ENCODE measurements at places on chromosomes 6 and 20.

- no peak for DNase-seq
Measured at GRCh38 chr6:7424967-7425807, 35.6 kb downstream of the RIOK1 start.

DNA sequence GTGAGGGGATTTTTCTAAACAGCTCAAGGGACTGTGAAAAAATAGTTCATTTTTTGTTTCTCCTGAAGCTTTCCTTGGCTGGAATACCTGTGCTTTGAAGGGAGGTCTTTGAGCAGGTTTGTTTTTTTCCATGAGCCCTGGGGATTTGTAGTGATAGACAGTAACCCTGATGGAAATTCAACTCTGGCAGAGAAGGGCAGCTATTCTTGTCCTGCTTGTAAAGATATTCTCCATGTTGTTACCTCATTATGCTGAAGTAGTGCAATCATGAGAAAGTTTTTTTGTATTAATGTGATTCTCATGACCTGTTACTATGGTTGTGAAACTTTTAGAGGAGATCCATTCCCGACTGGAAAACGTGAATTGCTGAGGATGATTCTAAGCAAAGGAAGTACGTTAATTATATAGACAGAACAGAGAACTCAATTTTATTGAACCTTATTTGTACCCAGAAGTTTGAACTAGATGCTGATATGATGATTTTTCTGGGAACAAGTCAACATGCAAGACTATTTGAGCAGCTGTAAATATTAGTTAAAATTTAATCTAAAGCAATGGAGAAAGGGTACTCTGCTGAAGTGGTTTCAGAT is 12.5 kb downstream of the UTRN start:
- DNase-seq, result no peak

DNA sequence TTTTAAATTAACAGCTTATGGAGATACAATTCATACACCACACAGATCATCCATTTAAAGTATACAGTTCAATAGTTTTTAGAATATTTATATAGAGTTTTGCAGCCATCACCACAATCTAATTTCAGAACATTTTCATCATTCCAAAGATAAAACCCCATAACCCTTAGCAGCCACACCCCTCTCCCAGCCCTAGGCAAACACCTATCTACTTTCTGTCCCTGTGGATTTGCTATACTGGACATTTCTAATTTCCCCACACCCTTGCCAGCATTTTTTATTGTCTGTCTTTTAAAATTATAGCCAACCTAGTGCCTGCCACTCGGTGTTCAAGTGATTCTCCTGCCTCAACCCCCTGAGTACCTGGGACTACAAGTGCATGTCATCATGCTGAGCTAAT is 23.0 kb upstream of the AKAP7 start:
- DNase-seq, result no peak

DNA sequence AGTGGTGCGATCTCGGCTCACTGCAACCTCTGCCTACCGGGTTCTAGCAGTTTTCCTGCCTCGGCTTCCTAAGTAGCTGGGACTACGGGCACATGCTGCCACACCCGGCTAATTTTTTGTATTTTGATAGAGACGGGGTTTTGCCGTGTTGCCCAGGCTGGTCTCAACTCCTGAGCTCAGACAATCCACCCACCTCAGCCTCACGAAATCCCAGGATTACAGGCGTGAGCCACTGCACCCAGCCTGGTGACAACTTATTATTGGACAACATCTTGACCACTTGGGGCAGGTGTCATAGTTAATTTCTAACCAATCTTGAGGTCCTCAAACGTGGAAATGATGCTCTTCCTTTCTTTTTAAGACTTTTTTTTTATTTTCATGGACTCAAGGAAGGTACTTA is 303.6 kb downstream of the CLIC5 start:
- DNase-seq, result no peak

DNA sequence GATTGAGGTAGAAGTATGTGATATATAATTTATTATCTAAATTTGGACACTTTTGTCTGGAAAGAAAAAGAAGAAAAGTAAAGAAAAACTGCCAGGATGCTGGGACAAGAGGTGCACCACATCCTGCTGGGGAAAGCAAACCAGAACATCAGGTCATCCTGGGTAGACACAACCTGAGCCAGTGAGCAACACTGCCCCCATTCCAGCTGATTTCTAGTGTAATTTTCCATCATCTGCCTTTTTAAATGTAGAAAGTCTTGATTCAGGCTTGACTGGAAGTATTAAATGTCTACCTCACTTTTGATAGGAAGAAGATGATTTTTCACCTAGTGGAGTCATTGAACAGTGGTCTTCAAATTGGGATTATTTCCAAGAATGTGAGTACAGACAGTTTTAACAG is 1164.5 kb upstream of the CITED2 start:
- DNase-seq, result no peak

- no peak for DNase-seq
Measured at GRCh38 chr6:1113916-1114540, 197.9 kb upstream of the FOXQ1 start.

DNA sequence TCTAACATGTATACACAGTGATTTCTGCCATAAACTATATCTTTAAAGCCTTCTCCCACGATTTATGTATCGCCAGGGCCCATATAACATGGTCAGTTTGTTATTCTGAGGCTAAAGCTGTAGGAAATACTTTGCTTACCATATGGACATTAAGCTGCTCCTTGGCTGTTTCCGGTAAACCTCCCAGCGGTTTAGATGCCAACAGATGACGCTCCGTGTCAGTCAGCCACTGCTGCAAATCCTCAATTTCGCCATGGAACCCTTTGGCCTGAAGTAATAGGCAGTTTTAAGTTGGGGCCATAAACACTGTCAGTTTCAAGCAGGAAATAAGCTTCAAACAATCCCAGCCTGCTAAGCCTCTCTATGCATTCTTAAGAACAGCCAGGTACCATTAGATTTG is 145.4 kb downstream of the DST start:
- DNase-seq, result no peak

GRCh38 chr6:2914318-2914660 is 11.2 kb upstream of the SERPINB9 start:
- no peak for DNase-seq

GRCh38 chr6:71392276-71392675 is 103.7 kb downstream of the OGFRL1 start:
- no peak for DNase-seq

GRCh38 chr6:107715550-107716321 is 108.4 kb downstream of the SCML4 start:
- no peak for DNase-seq

DNA sequence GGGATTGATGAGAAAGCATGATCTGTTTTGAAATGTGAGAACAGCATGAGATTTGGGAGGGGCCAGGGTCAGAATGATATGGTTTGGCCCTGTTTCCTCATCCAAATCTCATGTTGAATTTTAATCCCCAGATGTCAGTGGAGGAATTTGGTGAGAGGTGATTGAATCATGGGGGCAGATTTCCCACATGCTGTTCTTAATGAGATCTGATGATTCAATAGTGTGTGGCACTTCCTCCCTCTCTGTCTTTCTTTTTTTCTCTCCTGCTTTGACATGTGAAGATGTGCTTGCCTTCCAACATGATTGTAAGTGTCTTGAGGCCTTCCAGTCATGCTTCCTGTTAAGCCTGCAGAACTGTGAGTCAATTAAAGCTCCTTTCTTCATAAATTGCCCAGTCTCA is 1060.3 kb upstream of the CITED2 start:
- DNase-seq, result no peak

DNA sequence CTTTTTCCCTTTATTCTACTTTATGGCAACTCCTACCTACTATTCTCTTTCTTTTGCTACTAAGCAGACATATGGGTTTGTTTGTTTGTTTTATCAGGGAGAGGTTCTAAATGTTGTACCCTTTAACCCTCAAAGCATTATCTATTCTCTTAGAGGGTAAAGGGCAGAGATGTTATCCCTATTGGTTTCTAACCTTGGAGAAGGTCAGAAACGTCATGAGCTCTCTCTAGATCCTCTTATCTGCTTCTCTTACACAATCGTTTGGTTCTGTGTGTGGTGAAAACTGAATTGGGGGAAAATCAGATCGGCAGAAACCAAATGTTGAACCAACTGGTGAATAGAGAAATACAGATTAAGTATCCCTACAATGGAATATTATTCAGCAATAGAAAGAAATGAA is 6.4 kb upstream of the MPC1 start:
- no peak for DNase-seq

DNA sequence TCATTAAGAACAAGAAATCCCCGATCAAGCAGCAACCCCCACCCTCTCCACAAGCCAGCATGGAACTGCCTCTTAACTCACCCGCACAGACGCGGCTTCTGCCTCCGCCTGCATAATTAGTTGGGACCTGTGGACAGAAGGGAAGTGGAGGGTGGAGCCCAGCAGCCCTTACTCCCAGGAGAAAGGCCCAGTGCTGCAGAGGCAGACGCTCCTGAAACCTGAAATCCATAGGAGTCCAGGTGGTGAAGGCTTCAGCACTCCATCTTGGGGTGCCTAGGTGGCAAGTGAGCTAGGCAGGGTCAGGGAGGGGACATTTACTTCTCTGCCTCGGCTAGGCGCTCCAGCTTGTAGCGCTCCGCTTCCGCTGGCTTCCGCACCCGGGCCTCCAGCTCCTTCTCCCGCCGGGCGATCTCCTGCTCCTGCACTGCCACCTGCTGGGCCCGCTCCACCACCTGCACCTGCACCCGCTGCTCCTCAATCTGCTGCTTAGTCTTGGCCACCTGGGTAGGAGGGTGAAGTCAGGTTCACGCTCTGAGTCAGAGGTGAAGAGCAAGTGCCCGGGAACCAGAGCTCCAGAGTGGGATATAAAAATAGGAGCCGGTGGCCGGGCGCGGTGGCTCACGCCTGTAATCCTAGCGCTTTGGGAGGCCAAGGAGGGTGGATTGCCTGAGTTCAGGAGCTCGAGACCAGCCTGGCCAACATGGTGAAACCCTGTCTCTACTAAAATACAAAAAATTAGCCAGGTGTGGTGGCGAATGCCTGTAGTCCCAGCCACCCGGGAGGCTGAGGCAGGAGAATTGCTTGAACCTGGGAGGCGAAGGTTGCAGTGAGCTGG is 10.7 kb downstream of the TUBB start:
- peak; percentile 51 for DNase-seq

DNA sequence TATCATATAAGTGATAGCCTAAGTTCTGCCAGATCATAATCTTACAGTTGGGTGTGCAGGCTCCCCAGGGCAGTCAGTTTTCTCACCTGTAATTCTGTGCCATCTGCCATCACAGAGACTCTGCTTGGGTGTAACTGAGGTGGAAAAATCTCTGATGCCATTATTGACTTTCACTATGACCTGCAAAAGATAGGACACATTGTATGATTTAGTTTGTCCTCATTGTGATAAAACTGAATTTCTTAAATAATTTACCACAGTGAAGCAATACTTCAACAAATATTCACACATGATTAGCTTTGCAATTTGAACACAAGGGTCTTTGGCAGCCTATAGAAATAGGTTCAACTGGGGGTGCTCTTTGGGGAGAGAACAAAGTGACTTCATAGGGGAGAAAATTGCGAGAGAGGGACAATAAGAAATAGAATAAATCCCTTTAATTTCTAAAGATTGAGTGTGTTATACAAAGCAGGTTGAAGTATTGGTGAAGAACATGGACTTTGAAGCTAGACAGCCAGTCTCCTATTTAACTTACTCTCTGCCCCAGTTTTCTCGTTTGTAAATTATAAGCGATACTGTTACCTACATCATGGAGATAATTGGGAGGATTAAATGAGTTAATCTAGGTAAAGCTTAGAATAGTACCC is 27.3 kb downstream of the FAM229B start:
- no peak for DNase-seq

DNA sequence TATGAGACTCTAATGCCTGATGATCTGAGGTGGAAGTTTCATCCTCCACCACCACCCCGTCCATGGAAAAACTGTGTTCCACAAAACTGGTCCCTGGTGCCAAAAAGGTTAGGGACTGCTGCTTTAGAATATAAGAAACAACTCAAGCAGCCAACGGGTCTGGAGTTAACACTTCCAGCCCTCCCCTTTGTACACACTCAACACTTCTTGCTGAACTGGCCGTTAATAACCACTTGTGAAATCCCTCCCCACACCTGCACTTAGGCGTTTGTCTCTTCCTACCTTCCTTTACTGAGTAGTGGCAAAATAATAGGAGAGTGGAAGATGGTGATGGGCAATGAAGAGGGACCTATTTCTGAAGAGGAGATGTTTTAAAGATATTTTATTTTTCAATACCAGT is 10.5 kb downstream of the SAYSD1 start:
- no peak for DNase-seq

GRCh38 chr20:41889126-41889843 is 271.1 kb upstream of the CHD6 start:
- no peak for DNase-seq

DNA sequence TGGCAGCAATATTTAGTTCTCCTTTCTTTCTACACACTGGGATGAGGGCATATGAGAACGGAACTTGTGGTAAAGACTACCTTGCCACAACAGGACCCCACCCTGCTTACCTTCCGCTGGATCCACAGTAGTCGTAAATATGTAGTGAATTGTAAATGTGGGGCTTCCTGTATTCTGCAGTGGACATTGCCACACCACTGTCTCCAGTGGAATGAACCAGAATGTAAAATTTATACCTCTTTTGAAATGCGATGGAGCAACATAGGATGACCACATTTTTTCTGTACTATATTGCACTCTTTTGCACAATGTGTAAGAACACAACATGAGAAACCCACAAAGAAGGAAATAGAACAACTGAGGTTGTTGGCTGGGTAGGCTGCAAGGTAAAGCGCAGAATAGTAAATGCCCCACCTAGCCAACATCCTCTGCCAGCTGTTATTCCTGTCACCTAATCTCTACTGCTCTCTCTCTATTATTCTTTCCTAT is 16.1 kb upstream of the RIPOR2 start:
- DNase-seq, result no peak

- DNase-seq, result no peak
Measured at GRCh38 chr20:33333616-33334015, 50.6 kb downstream of the BPIFB1 start.

- no peak for DNase-seq
Measured at GRCh38 chr20:37911261-37911660, 8.3 kb downstream of the VSTM2L start.

- DNase-seq, result no peak
Measured at GRCh38 chr20:61121661-61122060, 130.4 kb upstream of the CDH4 start.
